Stimulated activated CD8-positive, alpha-beta memory T cell treated with anti-CD3 and anti-CD28 coated beads, Interleukin-2, amount 100 ng/mL, for 48 hours (primary cell): ENCODE measurements at places on chromosomes 11 and 22.

- DNase-seq, result no peak
Observed at GRCh38 chr11:120182372-120182771, 28.5 kb upstream of the OAF start.

DNA sequence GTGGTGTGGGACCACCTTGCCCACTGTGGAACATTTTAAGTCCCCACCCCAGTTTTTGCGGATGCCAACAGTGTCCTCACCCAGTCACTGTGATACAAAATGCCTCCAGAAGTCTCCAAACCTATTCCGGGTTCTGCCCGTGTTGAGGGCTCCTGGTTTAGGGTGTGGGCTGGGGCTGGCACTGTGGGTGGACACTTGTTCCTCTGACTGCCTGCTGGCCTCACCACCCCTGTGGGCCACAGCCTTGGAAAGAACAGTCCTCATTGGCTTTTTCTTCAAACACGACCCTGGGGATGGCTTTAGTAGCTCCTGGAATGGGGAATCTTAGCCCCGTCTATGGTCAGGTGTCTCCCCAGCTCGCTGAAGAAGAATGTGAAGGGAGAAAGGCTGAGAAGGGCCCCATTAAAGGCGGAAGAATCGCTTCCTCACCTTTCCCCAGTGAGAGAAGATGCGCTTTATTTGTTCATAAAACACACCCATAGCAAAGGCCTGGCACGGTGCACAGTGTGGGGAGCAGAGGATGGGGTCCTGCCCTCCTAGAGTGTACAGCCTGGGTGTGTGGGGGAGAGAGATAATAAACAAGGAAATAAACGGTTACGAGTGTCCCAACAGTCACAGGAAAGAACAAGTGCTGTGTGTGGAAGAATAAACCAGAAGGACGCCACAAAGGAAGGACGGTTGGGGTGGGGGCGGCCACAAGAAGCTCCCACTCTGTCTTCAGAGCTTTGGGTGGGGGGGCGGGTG, 91.6 kb upstream of the SLC22A12 start:
- no peak for DNase-seq

- DNase-seq, result no peak
Observed at GRCh38 chr11:21410513-21410912, 741.1 kb downstream of the NELL1 start.

- no peak for DNase-seq
Observed at GRCh38 chr11:78277314-78277994, 88.7 kb downstream of the USP35 start.

DNA sequence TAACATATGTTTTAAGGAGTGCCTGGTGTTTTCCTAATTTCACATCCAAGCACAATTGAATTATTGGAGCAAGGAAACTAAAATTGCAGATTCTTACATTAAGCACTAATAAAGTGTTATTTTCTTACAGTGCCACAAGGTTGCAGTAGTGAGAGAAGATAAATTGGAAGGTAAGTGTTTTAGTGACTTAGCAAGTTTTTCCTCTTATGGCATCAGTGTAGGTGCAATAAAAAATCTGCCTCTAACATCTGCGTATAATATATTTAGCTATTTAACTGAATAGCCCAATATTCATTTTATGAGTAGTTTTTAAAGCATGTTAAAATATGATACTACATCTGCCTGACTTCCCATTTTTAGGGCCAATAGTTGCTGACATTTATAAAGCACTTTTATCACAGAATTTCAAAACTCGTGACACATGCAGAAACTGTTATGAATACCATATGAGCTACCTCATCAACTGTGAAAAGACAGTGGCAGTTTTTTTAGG, 19.0 kb downstream of the POLD3 start:
- DNase-seq, result no peak

DNA sequence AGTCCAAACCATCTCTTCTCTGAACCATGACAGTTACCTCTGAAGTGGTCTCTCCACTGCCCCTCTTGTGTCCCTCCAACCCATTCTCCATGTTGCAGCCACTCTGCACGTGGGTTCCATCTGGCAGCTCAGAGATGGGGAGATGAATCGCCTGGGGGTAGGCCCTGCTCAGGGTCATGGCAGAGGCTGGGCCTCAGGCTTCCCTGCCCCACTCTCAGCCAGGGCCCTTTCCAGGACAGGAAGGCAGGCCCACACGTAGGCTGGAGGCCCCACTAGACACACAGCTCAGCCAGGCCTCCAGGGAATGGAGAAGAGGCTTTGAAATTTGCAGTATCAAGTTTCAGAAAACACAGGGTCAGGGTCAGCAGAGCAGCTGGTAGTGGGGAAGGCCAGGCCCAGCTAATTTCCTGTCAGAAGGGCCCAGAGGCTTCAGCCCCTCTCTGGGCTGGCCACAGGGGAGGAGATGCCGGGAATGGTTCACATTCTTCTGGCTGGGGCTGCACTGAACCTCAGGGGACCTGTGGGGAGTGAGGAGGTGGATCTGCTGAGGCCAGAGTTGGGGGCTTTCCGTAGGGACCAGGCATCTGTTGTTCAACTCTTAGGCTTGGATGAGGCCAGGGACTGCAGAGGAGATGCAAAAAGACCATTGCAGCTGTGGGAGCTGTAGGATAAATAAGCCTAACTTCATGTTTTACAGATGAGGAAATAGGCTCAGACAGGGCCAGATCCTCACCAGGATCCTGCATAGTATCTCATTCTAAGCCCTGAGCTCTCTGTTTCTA, 101.6 kb downstream of the SWAP70 start:
- no peak for DNase-seq

DNA sequence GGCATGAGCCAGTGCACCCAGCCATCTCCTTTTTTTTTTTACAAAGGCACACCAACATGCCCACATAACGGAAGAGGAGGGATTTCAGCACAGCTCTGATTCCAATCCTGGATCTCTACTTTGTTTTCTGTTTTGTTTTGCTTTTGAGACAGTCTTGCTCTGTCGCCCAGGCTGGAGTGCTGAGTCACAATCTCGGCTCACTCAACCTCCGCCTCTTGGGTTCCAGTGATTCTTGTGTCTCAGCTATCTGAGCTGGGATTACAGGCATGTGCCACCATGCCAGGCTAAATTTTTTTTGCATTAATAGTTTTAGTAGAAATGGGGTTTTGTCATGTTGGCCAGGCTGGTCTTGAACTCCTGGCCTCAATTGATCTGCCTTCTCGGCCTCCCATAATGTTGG, 28.1 kb downstream of the VSTM5 start:
- DNase-seq, result no peak

GRCh38 chr22:19886605-19887255, 32.1 kb upstream of the GNB1L start:
- DNase-seq, result no peak
